ENCODE measurements at places on chromosomes 7 and 10.

DNA sequence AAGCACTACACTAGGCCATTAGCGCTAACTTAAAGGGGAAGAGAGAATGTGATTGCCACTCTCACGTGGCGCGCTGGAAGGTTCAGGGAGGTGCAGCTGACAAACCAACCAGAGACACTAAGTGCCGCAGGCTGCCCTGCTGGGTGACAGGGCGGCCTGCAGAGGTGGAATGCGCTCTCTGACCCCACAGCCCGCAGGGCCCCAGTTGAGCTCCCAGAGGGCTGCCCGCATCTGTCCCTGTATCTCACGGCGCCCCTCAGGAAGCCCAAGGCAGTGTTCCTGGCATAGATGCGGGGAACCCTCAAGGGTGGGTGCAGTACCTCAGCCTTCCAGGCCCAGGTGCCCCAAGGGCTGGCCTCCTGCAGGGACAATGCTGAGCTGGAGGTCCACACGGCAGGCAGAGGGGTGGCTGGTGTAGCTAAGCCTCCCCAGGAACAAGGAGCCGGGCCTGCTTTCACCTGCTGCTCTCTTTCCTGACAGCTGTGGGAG is 66.6 kb downstream of the CALML3 start:
- DNase-seq, result no peak

DNA sequence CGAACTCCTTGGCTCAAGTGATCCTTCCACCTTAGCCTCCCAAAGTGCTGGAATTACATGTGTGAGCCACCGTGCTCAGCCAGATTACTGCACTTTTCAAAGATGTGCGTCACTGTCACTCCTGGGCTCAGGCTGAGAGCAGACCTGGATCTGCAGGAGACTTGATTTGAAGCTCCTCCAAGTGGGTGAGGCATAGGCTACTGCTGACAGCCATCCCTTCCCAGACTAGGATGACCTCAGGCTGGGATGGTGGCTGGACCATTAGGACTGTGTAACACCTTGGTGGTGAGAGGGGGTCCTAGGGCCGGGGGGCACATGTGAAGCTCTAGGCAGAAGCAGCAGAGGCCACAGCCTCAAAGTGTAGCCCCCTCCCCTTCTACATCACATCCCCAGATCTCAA is 8.2 kb upstream of the SRRM3 start:
- no peak for DNase-seq

- no peak for DNase-seq
These were observed 2.9 kb downstream of the OLAH start for GRCh38 chr10:15046626-15047025.

DNA sequence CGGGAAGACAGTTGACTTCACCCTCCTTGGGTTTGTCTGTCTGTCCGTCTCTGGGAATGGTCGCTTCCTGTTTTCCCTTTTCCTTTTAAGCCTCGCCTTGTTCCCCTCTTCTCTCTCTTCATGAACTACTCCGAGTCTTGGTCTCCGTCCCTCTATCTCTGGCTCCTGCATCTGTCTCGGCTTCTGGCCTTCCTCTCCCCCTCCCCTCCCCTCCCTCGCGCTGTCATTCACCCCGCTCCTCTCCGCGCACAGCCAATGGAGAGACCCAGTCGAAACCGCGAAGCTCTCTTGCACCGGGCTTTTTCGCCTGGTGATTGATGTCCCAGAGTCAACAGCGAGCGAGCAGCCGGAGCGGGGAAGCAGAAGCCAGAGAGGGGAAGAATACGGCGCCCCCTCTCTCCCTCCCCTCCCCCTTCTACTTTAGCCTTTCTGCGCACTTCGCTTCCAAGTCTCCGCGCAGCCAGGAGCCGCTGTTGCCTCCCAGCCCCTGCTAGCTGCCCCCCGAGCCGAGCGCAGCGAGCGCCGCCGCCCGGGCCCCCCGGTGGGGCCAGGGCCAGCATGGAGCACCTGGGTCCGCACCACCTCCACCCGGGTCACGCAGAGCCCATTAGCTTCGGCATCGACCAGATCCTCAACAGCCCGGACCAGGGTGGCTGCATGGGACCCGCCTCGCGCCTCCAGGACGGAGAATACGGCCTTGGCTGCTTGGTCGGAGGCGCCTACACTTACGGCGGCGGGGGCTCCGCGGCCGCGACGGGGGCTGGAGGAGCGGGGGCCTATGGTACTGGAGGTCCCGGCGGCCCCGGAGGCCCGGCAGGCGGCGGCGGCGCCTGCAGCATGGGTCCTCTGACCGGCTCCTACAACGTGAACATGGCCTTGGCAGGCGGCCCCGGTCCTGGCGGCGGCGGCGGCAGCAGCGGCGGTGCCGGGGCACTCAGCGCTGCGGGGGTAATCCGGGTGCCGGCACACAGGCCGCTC is at the start of gene TLX1:
TLX1 (plus strand) TSS at position 317 of the 978 bp plus-strand sequence; CDS start at position 559, 242 bp downstream.
- DNase-seq, result no peak

GRCh38 chr10:75261813-75262705 is 26.3 kb upstream of the COMTD1 start:
- DNase-seq, result no peak

DNA sequence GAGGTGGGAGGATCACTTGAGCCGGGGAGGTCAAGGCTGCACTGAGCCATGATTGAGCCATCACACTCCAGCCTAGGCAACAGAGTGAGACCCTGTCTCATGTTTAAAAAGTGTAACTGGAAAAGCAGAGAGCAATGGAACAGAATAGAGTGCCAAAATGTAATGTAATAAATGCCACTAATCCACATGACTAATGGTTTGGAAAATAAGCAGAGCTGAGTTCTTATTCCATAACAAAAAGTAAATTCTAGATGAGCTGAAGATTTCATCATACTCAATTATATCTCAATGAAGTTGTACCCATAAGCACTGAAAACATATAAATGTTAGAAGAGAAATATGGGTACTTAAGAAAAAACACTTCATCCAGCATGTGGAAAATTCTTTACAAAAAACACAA is 132.6 kb downstream of the USP6NL start:
- DNase-seq, result no peak

GRCh38 chr7:44307301-44307900 is 18.0 kb downstream of the CAMK2B start:
- no peak for DNase-seq

DNA sequence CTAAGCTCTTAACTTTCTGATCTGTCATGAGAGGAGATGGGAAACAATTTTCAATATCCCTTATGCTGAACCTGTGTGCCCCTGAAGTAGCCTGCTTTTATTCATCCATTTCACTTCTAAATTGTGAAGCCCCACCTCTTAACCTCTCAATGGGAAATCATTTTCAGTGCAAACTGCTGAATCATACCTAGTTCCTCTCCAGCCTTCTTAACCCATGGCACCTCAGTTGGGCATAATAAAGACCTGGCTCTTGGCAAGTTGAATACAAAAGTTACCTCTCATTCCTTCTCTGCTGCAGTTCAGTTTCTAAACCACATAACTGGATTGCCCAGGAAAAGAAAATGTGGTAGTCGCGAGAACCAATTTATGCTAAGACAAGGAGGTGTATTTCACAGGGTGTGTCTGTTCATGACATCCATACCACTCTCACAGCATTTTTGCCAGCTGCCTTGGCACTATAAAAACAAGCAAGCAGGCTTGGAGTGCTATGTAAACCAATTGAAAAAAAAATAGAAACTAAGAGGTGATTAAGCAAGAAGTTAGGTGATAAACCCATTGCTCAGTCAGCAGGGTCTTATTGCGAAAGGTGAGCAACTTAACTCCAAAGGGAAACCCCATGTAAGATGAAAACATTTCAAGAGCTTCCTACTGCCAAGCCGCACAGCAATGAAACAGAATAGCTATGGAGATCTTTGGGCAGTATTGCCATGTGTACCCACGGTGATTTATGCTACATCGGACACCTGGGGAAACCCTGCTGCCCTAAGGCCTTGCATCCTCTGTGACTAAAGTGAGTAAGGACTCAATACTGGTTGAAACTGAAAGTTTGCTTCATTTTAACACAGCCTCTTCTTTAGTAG is 57.0 kb upstream of the DKK1 start:
- no peak for DNase-seq

- DNase-seq, result no peak
These were observed 931.2 kb upstream of the C7orf33 start for GRCh38 chr7:147659036-147659995.

DNA sequence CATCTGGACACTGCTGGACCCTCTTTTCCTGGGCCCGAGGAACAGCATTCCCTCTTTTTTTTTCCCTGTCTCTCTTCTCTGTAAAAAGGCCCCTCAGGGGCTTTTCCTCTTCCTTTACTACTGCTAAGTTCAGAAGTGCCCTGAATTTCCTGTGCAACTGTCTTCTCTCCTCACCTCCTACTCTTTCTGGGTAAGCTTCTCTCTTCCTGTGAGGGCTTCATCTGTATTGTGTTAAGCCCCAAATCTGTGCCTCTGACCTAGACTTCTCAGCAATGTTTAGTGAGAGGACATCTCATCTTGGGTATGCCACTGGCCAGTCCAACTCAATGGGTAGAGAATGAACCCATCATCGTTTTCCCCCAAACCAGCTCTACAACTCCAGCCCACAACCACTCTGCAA is 174.2 kb downstream of the PTEN start:
- DNase-seq, result no peak

GRCh38 chr10:29304995-29305335 is 16.1 kb downstream of the LYZL1 start:
- no peak for DNase-seq

DNA sequence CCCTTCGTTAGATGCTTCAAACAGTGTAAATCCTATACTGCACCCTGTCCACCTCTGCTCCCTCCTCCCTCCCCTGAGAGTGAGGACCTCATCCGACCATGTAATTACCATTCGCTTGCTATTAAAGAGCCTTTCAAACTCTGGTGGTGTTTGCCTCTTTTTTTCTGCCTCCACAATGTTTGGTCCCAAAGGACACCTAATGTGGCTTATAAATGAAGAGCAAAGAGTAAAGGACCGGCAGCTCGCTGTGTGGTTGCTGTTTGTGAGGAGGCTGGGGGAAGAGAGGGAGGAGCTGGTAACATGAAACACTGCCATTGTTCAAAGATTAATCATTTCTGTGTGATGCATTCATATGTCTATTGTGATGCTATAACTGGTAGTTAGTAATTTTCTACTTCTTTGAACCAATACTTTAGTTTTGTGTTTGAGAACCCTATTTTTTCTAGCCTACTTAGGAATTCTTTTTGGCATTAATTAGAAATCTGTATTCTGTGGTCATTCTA is 27.9 kb downstream of the MTURN start:
- DNase-seq, result no peak

GRCh38 chr10:31207636-31208035 is 111.4 kb upstream of the ZEB1 start:
- no peak for DNase-seq

- DNase-seq, result no peak
These were observed 53.1 kb downstream of the TEX36 start for GRCh38 chr10:125629758-125630376.

DNA sequence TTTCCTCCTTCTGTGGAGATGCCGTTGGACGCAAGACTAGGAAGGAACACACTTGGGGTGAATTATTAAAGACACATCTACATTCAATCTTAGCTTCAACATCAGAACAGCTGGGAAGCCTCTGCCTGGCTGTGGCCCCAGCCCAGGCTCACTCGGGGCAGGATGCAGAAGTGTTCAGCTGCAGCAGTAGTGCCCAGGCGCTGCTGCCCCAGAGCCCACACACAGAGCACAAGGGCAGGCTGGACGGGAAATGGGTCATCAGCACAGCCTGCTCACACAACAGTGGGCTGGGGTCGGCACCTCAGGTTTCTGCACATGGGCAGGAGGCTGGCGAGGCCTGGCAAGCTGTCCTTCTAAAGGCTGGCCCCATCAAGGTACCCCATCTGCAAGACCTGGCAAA is 42.5 kb downstream of the NOD1 start:
- no peak for DNase-seq

DNA sequence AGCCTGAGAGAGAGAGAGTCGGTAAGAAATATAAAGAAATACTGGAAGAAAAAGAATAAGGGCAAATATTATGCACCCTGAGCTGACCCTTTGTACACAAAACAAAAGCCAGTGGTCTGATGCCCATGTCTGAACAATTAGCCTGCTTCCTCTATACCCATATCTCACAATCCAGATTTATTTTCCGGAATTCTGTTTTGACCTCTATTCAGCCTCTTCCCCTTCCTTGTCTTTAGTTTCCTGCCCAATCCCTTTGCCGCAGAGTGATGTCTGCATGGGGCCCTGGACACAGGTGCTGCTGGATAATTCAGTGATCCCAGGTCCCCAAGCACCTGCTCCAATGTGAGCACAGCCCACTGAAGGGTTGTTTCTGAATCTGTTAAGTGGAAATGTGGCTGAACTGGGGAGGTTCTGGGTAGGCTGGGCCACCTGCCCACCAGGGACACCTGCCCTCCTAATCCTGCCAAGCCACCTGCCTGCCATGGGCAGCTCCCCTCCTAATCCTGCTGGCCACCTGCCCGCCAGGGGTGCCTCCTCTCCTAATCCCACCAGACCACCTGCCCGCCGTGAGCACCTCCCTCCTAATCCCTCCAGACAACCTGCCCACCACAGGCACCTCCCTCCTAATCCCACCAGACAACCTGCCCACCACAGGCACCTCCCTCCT is 23.0 kb downstream of the ADGRA1 start:
- DNase-seq, result no peak

DNA sequence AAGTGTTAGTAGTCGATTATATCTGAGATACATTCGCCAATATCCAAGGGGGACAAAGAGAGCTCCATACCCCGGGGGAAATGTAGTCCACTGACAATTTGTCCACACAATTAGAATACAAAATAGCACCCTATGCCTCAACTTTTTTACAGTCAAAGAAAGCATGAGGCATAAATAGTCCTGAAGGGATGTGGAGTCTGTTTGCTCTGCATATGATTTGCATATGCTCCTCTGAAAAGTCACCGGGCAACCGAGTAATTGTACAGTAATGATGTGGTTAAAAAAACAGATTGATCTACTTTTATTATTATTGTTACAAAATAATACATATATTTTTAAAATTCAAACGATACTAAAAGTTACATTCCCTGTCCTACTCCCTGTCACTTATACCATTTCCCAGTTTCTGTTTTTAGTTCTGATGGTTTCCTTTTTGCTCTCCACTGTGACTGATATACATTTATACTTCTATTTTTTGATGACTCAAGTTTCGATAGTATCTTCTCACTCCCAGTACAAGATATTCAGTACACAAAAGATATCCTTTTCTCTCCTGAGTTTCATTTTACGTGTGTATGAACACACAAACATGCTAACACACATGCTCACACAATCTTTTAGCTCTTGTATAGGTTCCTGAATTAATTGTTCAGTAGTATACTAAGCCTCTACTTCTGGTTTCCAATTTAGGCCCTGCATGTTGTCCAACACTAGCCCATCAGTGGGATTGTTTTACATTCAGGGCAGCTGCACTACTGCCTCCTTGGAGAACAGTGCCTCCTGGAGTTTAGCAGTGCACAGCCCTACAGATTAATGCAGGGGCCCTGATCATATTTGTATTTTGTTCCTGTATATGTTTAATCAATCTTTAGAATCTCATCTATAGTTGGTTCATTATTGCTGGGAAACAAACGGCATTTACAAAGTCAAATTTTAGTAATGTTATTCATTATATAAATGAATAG is 130.9 kb downstream of the TES start:
- no peak for DNase-seq

DNA sequence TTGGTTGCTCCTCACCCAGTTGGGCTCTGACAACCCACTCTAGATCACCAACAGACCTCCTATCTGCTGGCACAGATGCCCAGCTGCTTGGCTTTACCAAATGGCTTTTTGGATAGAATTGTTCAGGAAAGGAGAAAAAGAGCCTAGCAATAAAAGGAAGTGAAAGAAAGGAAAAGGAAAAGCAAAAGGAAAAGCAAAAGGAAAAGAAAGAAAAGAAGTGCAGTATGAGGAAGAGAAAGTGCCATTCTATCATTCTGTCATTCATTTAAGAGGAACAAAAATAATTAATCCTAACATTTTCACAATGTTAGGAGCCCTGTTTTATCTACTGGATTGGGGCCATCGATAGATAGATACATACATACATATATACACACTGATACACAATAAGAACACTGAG is 353.6 kb downstream of the THSD7A start:
- no peak for DNase-seq

Measured in H1 (cell line).